ENCODE measurements at places on chromosomes 3 and 15.
A peak's percentile ranks its signal among the peaks of the same experiment; 100 is the strongest.

DNA sequence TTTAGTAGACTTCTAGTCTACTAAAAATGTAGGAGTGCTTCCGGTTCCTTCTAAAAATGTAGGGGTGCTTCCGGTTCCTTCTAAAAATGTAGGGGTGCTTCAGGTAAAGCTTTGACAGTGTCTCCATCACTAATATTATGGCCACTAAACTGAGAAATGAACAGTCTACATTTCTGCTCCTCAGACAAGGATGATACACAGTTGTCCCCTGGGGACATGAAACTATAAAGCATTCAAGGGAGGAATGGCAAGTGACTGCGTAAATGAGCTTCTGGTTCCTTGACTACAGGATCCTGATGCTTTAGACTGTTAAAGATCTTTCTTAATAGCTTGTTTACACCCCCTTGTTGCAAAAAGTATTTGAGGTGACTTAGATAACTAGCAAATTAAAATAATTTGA is 53.9 kb upstream of the SLC9A9 start:
- no peak for DNase-seq

GRCh38 chr15:32893421-32893820 is 175.6 kb downstream of the GREM1 start:
- no peak for DNase-seq

DNA sequence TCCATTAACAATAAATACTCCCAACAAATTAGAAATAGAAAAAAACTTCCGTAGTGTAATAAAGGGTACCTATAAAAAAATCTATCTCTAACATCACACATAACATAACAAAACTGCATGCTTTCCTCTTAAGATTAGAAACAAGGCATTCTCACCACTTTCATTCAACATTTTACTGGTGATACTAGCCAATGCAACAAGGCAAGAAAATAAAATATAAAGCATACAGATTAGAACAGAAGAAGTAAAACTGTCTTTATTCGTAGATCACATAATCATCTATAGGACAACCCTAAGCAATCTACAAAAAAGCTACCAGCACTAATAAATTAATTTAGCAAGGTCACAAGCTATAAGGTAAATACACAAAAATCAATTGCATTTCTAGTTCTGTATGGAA is 107.1 kb downstream of the PLD1 start:
- no peak for DNase-seq

DNA sequence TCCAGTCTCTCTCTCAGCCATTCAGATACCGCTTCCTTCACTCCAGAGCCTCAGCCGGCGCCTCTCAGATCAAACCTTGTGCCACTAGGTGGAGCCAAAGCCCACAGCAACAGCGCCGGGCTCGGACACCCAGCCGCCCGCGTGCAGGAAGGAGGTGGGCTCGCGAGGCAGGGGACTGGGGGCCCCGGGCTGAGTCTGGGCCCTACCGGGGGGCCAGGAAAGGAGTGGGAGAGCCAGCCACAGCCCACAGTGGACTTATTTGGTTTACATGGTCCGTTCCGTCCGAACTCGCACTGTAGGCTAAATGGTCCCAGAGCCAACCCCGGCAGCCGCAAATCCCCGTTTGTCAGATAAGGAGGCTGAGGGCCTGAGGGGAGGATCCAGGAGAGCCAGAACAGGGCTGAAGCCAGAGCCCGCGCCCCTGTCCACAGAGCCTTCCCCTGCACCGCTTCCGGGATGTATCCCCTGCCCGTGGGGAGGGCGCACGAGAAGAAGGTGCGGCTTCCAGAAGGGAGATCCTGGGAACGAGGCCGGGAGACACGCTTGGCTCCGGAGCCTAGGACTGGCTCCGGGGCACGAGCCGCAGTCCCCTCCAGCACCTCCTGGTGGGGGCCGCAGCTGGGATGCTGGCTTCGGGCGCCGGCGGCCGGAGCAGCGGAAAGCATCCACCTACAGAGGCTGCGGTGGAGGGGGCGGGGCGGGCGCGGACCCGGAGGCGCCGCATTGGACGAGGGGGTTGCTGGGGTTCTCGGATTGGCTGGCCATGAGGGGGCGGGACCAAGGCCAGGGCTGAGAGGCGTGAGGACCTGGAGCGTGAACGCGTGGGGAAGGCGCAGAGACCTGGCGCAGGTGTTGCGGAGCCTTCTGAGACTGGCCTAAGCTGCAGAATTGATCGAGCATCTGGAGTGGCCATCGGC is 6.5 kb upstream of the CYP11A1 start:
- DNase-seq, result peak; percentile 75

DNA sequence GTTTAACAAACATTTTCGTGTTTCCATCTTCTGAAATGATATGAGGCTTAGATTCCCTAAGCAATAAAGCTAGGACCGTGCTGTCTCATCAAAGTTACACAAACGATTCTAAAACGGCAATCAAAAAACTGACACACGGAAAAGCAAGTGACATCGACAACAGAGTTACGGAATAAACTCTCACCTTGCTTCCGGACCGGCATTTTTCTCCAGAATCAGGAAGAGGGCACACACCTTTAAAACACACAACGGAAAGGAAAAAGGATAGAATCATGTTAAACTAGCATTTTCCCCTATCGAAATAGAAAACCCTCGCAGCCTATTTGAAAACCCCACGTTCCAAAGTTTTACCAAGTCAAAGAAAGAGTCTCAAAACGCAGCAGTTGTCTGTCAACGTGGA is 1.4 kb downstream of the DLG1 start:
- no peak for DNase-seq

DNA sequence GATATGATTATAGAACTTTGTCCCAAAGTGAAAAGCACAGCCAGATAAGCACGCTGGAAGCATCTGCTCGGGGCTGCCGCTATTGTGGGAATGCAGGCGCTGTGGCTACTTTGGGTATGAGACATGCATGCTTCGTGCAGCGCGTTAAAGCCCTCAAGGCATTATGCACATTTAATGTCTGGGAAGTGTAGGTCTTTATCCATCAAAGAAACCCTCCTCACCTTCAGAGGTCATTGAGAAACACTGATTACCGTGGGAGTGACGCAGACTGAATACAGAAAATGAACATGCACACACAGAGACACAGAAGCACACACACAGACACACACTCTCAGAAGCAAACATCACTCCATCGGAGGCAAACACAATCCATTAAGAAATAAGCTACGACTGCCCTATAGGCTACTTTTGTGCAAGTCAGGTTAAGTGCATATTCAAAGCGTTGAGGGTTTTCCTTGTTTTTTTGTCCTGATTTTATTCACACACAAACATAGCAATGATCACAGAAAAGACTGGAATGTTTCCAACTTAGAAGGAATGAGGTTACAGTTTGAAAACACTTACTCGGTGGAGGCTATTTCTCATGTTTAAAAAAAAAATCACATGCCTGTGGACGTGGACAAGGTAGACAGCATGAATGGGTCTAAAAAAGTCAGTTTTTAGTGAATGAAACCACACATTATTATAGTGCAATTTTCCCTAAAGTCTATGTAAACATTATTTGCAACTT is 68.5 kb downstream of the PLCH1 start:
- no peak for DNase-seq

DNA sequence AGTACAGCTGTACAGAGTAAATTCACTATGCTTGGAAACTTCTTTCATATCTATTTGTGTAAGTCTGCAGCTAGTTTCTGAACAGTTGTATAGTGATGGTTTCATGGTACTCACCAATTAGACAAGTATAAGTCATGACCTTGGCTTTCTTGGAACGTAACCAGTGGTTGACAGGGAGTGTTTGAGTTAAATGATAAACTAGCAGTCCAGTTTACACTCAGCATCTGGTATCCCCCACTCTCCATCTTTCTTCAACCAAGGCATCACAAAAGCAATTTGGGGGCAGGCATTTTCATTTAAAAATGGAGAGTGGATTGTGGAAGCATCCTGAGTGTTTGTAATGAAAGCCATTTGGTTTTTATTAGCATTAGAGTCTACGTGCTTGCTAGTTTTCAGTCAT is 26.0 kb downstream of the MME start:
- DNase-seq, result no peak

GRCh38 chr3:4949659-4950058 is 29.6 kb upstream of the BHLHE40 start:
- no peak for DNase-seq

GRCh38 chr3:42693530-42693930 is 8.2 kb downstream of the KLHL40 start:
- no peak for DNase-seq

DNA sequence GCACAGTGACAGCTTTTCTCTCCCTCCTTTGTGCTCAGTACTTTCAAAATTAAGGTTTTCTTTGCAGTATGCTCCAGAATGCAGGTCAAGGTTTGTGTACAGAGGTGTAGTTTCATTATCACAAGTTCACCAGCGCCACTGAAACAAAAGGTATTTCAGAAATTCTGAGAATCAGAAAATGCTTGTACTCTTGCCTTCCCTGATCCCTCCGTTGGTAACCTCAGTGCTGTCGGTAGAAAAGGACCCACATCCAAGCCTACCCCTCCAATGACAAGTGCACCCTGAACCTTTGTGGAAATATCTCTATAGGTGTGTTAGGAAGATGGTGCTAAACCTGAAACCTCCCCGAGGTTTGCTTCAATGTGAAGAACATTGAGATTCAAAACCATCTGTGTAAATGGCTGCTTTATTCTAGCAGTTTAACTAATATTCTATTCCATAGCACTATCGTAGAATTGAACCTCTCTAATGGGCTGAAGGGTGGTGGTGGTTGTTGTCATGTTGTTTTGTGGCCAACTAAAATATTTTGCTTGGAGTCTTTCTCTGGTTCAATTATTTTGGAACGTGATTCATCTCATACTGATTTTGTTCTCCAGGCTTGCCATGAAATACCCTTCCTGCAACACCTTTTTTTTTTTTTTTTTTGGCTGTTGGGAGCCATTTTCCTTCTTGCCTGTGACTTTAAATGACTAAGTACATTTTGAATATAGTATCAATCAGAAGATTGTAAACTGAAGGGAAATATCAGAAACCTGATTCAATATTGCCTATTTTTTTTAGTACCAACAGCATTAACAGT is 20.7 kb downstream of the ZBTB38 start:
- DNase-seq, result no peak

- DNase-seq, result no peak
These were observed 6.3 kb upstream of the PXK start for GRCh38 chr3:58326267-58326900.

GRCh38 chr3:71816767-71817156 is 31.8 kb upstream of the PROK2 start:
- no peak for DNase-seq

- DNase-seq, result no peak
These were observed 41.0 kb downstream of the BCL2L10 start for GRCh38 chr15:52071570-52071969.

GRCh38 chr15:69568173-69569009 is 115.8 kb downstream of the RPLP1 start:
- DNase-seq, result no peak

DNA sequence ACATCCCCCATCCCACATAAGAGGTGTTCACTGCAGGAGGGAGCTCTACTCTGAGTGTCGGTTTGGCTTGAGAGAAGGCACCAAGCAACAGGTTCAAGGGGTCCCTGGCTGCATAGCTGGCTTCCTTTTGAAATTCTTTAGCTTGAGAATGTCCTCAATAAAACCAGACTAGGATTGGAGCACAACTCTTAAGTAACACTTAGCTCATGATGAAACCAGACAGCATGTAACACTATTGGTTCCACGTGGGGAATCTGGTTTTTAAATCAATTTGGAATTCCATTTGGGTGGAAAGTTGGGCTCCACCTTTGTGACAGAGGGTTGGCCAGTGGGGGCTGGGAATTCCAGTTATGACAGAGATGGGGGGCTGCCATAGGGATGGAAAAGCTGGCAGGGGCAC is 281.2 kb downstream of the TLE3 start:
- DNase-seq, result no peak

DNA sequence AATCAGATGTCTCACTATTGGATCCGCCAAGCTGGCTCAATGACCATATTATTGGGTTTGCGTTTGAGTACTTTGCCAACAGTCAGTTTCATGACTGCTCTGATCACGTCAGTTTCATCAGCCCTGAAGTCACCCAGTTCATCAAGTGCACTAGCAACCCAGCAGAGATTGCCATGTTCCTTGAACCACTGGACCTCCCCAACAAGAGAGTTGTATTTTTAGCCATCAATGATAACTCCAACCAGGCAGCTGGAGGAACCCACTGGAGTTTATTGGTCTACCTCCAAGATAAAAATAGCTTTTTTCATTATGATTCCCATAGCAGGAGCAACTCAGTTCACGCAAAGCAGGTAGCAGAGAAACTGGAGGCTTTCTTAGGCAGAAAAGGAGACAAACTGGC is 21.5 kb downstream of the SENP8 start:
- DNase-seq, result no peak

- DNase-seq, result no peak
These were observed 34.3 kb upstream of the CEMIP start for GRCh38 chr15:80744826-80745225.

DNA sequence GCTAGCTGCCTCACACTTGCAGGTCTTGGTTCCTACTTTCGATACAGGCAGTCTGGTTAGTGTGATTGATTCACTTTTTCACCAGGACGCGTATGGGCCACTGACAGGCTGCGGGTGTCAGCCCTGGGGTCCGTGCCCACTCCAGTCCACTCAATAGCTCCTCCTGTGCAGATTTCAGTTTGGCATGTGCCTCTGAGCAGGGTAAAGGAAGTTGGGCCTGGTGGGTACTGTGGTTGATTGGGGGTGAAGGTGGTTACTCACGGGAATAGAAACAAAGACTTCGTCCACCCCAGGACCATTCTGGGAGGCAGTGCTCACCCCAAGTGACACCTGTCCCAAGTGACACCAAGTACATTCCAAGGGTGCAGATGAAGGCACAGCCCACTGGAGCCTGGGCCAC is 62.3 kb downstream of the EPHB1 start:
- no peak for DNase-seq

Measured in stimulated activated CD8-positive, alpha-beta memory T cell treated with anti-CD3 and anti-CD28 coated beads, Interleukin-15, amount 100 ng/mL, for 24 hours (primary cell).